Activated naive CD8-positive, alpha-beta T cell treated with anti-CD3 and anti-CD28 coated beads for 36 hours (primary cell): ENCODE measurements at places on chromosomes 5 and 9.

DNA sequence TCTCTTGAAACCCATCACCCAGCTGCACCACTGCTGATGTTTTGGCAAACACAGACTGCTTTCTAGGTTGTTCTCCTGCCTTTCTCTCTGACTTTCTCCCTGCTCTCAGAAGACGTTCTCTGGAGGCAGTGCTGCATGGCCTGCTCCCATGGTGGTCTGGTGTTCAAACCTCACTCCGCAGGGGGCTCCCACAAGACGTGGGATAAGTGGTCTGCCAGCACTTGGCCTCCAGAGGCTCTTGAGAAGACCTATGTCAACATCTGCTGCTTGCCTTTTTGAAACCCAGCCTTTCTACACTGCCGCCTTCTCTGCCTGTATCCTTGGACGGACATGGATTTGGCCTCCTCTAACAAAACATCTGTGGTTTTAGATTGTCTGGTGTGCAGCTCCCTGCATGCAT is 16.6 kb downstream of the USP20 start:
- DNase-seq: no peak

- DNase-seq: no peak
Observed at GRCh38 chr9:136823136-136824046, 15.6 kb downstream of the RABL6 start.

DNA sequence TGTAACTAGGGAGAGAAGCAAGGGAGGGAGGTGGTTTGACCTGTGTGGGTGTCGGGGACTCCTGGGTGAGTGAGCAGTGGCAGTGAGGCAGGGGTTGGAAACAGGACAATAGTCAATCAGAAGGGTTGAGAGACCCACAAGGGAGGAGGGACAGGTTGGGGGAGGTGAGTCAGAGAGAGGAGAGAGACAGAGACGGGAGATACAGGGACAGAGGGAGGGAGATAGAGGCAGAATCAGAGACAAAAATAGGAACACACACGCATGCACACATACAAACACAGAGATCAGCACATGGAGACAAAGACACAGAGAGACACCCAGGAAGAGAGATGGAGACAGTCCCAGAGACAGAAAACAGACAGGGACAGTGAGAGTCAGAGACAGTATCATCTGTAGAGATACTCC is 39.3 kb upstream of the PTGS1 start:
- DNase-seq: no peak

GRCh38 chr5:113202746-113203716 is 226.4 kb downstream of the DCP2 start:
- no peak for DNase-seq

DNA sequence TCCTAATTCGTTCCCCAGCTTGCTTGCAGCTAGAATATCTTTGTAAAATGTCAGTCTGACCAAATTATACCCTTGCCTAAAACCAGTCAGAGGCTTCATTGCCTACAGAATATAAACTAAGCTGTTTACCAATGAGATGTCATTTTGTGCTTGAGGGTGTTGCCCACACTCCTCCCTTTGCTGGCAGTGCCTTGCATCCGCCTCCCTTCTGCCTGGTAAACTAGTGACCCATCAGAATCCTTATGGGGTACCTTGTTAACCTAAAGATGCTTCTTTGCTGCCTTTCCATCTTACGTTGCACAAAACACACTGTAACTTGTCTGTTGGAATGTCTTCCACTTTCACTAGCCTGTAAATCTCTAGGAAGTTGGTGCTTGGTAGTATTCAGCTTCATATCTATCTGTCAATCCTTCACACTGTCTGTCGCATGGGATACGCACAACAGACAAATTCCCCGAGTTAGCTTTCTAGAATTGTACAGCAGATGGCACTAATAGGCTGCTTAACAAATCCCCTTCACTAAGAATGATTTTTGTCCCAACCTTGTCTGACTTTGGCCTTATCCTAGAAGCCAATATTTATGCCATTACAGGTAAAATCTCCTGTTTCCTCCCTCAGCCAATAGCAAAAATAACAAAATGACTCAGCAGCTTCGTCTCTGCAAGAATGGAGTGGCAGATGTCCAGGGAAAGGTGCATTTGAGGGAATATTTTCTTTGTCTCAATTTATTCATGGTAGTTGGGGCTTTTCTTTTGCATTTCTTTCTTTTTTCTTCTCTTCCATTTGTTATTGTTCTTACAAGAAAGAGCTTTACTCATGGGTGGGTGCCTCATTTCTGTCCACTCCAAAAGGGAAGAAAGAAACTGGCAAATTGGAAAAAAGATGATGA is 3.0 kb downstream of the NUDT2 start:
- no peak for DNase-seq

DNA sequence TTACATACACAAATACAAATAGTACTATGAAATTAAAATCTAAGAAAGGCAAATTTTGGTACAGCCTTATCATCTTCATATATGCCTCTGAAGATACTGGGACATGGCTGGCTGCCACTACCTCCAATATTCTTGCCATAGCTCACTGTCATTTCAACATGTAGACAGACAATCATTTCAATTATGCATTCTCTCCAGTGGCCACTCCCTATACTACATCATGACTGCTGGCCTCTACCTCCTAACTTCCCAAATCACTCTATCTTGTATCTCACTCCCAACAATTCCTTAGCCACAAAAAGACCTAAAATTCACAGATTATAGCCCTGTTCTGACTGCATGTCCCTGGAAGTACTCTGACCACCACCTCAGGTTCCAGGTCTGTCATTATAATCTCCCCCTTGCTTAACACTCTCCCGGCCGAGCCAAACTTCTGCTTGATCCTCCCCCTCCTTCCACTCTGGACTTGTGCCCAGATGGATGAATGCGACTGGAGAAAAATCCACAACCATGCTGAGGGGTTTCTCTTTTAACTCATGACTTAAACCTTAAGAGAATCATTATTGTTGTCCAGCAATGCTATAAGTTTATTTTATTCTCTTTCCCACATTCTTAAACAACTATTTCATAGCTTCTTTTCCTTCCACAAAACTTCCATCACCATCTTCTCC is 225.3 kb upstream of the TLE4 start:
- no peak for DNase-seq

DNA sequence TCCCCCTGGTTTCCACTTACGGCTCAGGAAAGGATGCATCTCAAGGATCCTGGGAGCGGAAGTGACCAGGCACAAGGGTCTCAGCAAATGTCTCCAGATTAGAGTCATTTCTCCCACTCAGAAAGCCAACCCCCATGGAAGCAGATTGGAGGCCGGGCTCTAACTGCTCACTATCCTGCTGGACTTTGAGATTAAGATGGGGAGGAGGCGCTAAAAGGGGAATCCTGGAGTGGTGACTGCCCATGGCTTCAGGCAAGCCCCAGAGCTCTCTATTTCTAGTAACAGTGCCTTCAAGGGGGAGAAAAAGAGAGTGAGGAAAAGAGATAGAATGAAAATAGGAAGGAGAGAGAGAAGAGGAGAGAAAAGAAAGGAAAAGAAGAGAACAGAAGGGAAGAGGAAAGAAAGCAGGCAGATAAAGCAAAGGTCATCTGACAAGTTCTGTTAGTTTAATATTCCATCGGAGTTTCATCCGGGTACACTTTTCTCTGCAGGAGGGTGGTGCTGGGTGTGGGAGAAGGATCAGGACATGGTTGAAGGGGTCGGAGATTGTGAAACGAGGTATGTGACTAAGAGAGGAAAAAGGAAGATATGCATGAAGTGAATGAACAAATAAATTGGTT is at the start of gene AGXT2:
Gene AGXT2 (minus strand): TSS at position 165 of the 620 bp plus-strand sequence. CDS start 57 bp downstream, at position 108.
- no peak for DNase-seq

- no peak for DNase-seq
Observed at GRCh38 chr5:141879426-141879759, 1.2 kb upstream of the PCDH1 start.

- DNase-seq: peak; percentile 31
Observed at GRCh38 chr5:96079075-96079474, 117.4 kb upstream of the ELL2 start.

DNA sequence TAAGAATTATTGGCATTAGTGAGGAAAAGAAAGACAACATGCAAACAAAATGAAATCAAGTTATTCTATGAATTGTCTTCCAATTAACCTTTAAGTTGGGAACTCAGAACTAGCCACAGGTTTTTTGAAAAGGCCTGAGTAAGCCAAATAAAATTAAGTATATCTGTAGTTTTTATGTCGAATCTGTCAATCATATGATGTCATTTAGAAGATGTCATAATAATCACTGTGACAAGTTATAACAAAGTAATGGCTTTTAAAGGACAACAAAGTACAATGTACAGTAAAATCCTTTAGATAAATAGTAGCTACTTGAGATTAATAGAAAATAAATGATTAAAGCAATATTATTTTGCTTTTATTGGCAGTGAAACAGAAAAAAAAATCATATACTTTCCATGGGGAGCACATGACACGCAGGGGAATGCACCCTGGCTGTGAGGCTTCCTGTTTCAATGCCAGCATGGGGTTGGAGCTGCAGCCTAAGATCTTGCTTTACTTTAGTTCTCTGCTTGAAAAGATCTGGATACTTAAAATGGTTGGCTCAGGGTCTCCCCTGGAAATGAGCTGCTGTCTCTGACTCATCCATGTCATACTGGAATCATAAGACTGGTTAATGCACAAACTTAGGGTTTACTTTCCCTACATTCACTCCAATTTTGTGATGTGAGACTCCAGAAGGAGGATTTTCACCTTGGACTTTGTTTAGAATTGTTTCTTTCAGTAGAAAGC is 284.3 kb downstream of the TAF11L14 start:
- no peak for DNase-seq

DNA sequence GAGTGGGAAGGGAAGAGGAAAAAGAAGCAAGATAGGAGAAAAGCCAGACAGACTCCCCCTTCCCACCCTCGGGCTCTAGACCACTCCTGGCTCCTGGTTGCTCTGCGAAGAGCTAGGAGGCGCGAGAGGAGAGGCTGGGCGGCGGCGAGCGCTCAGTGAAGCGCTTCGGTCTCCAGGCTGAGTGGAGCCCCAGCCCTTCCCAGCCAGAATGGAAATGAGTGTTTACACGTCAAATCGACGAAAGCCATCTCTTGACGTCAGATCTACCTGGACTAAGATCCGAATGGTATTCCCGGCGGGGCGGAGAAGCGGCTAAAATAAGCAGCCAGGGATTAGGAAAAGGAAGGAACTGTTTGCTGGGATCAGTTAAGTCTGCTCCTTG is at the start of gene PCSK1:
Gene PCSK1 (minus strand): TSS at position 183 of the 382 bp plus-strand sequence. CDS start 206 bp downstream, outside the sequence.
- DNase-seq: no peak
